ENCODE measurements at places on chromosomes 16 and 17.

- no peak for DNase-seq
These were observed 16.4 kb downstream of the CDK5RAP3 start for GRCh38 chr17:47987240-47987835.

GRCh38 chr17:55731586-55732250, 9.1 kb upstream of the TMEM100 start:
- no peak for DNase-seq

DNA sequence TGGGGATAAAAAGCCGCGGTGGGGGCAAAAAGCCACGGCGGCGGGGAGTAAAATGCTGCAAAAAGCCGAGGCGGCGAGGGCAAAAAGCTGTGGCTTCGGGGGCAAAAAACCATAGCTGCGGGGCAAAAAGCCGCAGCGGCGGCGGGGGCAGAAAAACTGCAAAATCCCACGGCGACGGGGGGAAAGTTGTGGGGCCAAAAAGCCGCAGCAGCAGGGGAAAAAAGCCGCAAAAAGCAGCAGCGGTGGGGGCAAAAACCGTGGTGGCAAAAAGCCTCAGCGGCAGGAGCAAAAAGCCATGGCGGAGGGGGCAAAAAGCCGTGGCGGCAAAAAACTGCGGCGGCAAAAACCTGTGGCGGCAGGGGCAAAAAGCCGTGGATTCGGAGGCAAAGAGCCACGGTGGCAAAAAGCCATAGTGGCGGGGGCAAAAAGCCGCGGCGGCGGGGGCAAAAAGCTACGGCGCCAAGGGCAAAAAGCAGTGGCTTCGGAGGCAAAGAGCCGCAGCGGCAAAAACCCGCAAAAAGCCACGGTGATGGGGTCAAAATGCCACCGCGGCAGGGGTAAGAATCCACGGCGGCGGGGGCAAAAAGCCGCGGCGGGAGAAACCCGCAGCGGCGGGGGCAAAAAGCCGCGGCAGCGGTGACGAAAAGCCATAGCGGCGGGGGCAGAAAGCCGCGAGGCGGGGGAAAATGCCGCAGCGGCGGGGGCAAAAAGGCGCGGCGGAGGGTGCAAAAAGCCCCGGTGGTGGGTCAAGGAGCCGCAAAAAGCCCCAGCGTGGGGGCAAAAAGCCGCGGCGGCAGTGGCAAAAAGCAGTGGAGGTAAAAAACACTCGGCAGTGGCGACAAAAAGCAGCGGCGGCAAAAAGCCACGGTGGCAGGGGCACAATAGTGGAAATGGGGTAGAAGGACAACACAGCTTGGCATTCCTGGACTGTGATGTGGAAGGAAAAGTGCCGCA, 192.8 kb downstream of the SHCBP1 start:
- no peak for DNase-seq

DNA sequence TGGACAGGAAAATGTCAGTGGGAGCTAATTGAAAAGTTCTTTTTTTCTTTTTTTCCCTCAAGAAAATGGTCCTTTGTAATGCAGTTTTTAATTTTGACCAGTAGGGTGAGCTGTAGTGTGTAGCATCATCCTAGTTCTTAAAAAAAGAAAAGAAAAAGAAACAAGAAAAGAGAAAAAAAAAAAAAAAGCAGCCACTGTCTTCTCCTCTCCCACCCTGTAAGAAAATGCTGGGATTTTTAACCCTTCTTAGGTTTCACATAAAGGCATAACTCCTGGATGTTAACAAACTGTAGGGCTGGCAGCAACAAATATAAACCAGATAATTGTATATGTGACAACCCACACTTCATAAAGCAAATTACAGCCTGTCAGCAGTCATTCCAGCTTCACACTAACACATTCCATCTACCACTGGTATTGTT, 78.1 kb downstream of the SKAP1 start:
- no peak for DNase-seq

- DNase-seq: no peak
These were observed 13.5 kb downstream of the MTHFSD start for GRCh38 chr16:86541560-86541959.

- peak; percentile 14 for DNase-seq
These were observed 11.1 kb downstream of the TNS4 start for GRCh38 chr17:40490289-40490853.

DNA sequence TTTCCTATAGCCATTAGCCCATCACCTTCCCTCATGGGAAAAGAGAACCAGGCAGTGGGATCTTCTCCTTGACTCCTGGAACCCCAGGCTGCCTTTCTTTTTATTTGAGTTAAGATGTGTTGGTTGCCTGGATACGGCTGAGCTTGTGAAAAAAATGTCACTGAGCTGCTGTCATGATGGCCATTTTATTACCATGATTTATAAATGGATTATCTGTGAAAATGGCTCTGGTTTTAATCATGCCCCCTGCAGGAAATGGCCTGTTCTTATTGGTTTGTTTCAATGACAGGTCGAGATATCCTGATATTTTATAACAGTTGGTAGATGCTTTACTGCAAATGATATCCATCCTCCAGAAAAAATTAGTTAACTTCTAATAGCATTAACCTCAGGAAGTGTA, 640.4 kb downstream of the CDH11 start:
- peak; percentile 70 for DNase-seq

GRCh38 chr17:64460955-64461354, 12.0 kb downstream of the MILR1 start:
- no peak for DNase-seq

GRCh38 chr17:62808576-62808970, 459 bp upstream of the MARCHF10 start:
- DNase-seq: no peak

- no peak for DNase-seq
These were observed 1.2 kb upstream of the SOST start for GRCh38 chr17:43759836-43760235.

- DNase-seq: no peak
These were observed 43.8 kb downstream of the C16orf82 start for GRCh38 chr16:27110524-27110896.

DNA sequence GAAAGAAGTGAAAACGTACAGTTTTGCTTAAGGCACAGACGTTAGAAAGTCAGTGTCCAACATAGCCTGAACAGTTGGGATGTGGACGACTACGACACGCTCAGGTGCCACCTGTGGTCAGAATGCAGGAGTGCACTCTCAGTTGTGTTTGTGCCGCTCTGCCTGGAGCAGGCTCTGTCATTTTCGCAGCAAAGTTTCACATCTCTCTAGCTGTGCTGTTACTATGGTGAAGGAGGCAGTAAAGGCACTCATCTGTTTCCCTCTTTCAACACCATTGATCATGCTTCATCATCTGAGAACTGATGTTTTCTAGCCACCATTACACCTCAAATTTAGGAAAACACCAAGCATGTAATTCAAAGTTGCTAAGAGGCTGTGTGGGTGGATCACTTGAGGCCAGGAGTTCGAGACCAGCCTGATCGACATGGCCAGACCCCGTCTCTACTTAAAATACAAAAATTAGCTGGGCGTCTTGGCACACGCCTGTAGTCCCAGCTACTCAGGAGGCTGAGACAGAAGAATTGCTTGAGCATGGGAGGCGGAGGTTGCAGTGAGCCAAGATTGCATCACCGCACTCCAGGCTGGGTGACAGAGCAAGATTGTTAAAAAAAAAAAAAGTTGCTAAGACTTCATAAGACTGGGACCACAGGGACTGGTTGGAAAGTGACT, 44.9 kb upstream of the DNAJA2 start:
- no peak for DNase-seq

DNA sequence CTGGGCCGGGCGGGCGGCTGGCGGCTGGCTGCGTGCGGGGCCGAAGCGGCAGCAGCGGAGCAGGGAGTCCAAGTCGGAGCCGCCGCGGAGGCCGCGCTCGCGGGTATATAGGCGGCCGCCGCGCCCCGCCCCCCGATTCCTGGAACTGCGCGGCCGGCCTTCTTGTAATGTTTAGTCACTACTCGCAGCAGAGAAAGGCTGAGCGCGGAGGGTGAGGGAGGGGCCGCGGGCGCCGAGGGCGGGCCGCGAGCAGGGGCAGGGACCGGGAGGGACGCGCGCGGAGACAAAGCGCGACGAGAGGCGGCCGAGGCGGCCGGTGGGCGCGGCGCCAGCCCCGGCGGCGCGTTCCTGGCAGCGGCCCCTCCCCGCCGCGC, at the start of gene SOCS3:
Gene SOCS3 (minus strand): TSS at position 81 of the 374 bp plus-strand sequence. CDS start 982 bp downstream, outside the sequence.
- peak; percentile 40 for DNase-seq

GRCh38 chr17:47615766-47616424, 33.8 kb upstream of the KPNB1 start:
- DNase-seq: no peak

DNA sequence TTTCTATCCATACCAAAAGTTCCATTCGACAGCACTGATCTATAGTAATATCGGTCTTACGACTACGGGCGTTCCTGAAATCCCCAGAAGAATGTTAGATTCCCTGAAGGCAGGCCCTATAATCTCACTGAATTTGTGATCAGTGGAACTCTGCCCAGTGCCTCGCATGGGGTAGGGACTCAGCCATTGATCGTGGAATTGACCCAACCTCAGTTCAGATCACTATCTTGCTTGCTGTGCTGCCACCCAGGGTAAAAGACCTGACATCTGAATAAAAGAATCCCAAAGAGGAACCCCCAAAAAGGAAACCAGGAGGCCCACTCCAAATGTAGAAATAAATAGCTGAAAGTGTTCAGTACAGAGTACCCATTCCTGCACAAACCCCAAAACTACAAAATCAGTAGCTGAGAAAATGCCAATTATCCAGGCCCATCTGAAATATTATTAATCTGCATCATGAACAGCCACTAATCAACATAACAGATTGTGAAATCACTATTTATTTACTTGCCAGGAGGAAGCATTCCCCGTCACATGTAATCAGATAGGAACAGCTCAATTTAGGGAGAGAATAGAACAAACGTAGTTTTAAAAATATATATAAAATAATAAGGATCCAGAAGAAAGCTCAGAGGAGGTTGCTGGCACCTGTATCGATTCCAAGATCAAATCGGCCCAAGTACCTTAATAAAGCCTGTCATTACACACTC, 221.9 kb downstream of the ZFHX3 start:
- no peak for DNase-seq

- no peak for DNase-seq
These were observed 24.9 kb downstream of the HMOX2 start for GRCh38 chr16:4501071-4501478.

DNA sequence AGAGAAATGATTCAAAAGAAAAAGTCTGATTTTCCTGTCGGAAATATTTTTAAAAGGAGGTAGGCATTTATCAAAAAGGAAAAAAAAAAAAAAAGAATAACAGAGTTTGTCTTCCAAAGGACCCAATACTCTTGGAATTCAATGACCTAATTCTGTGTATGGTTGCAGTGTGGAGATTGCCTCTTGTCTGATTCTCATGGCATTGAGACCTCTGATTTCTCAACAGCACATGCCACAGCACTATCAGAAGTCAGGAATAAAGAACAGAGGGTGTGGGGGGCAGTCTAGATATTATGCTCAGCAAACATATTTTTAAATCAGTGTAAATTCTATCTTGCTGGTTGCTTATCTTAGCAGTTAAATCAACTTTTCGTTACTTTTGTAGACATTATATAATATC, 81.3 kb upstream of the SOX9 start:
- no peak for DNase-seq

DNA sequence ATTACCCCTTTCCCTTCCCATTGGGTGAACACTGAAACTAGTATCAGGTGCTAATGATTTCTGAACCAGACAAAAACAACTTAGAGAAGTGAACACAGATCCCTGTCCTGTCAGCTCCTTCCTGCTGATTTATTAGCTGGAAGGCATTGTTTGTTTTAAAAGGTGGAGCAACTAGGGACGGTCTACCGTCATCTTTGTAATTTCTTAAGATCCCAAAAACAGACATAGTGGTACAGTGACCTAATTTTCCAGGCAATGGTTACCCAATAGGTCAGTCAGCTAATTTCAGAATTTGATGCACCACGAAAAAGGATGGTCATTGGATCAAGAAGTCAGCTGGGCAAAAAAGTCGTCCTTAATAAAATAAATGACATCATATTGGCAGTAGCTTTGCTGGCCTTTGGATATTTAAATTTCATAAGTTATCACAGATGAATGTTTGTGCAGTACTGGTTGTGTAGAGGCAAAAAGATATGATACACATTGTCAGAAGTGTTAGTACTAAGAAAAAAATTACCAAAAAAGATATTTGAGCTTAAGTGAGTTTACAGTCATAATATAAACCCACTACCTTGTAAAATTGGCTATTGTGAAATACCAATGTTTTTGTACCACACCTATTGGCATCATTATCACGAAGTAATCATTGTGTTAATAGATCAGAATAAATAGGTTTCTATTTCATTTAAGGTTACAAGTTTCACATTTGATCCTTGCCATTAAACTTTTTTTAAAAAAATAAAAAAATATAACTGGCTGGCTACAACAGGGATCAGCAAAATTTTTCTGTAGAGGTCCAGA, 27.2 kb upstream of the KCNJ16 start:
- no peak for DNase-seq

- DNase-seq: no peak
These were observed 20.0 kb downstream of the CALCOCO2 start for GRCh38 chr17:48850792-48851323.

DNA sequence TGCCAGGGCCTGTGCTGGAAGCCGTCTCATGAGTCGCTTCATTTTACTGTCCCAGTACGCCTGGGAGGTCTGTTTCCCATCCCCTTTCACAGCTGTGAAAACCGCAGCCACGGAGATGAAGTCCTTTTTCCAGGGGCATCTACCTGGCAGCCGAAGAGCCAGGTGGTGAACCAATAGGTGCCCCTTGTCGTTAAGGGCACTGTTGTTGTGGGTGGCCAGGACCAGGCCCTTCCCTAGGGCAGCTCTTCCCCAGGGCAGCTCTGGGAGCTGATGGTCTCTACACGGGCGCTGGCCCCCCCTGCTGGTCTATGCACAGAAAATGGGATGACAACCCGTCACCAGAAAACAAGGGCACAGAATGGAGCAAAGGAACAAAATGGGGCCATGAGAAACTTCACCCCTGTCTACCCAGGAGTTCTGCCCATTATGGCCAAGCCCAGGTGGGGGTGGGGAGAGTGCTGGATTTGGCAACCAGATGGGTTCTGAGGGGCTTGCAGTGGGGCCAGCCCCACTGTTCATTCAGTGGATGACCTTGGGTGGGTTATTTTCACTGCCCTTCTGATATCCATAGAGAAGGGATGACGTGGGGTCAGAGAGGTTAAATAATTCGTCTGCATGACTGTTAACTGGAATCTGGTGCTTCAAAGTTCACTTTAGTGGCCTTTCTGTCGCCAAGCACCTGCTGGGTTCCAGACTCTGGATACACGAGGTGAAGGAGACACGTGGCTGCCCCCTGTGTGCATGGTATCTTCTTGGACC, 11.5 kb downstream of the RMI2 start:
- DNase-seq: no peak

- no peak for DNase-seq
These were observed 133.5 kb downstream of the RGS9 start for GRCh38 chr17:65270499-65271253.

DNA sequence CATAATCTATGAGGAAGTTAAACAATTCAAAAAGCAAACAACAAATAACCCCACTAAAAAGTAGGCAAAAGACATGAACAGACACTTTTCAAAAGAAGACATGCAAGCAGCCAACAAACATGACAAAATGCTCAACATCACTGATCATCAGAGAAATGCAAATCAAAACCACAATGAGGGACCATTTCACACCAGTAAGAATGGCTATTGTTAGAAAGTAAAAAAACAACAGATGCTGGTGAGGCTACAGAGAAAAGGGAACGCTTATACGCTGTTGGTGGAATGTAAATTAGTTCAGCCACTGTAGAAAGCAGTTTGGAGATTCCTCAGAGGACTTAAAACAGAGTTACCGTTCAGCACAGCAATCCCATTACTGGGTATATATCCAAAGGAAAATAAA, 24.4 kb downstream of the TNFRSF13B start:
- no peak for DNase-seq

GRCh38 chr17:72308744-72309385, 188.0 kb downstream of the SOX9 start:
- no peak for DNase-seq

- DNase-seq: no peak
These were observed 1038.3 kb downstream of the CDH11 start for GRCh38 chr16:64083428-64084129.
